Choroid plexus epithelial cell (primary cell): ENCODE measurements at places on chromosomes 13 and 19.

DNA sequence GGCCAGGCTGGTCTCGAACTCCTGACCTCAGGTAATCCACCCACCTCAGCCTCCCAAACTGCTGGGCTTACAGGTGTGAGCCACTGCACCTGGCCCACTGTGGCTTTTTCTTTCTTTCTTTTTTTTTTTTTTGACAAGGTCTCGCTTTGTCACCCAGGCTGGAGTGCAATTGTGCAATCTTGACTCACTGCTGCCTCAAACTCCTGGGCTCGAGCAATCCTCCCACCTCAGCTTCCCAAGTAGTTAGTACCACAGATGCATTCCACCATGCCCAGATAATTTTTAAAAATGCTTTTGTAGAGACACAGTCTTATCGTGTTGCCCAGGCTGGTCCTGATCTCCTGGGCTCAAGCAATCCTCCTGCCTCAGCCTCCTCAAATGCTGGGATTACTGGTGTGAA, 12.1 kb upstream of the FCGBP start:
- DNase-seq: peak; percentile 21

DNA sequence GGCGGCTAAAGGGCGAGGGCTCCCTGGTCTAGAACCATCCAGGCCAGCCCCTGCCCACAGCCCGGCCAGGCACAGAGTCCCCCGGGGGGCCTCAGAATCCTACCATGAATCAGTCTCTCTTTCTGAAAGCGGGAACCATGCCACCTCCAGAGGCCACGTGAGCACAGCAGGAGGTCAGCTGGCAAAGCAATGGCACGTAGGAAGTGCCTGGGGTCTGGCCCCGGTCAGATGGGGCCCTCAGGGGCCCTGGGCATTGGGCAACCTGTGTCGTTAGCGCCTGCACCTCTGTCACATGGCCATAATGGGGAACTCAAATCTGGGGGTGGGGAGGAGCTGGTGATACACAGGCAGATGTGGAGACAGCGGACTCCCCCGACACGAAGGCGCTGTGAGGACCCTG, 8.8 kb downstream of the MFSD12 start:
- no peak for DNase-seq

DNA sequence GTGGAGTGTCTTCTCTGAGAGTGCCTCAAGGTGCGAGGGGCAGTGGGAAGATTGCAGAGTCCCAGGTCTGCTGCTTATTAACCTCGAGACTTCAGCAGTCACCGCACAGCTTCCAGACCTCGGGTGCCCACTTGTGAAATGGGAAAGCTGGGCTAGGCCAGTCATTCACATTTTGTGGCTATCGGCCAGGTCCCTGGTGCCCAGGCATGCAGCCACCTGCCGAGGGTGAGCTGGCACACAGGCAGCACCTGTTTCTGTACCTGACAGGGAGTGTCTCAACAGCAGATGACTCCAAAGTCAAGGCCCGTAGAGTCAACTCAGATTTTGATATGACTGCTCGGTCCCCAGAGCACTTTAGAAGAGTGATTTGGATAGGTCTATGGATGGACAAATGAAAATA, 21.9 kb downstream of the UQCRFS1 start:
- DNase-seq: no peak

DNA sequence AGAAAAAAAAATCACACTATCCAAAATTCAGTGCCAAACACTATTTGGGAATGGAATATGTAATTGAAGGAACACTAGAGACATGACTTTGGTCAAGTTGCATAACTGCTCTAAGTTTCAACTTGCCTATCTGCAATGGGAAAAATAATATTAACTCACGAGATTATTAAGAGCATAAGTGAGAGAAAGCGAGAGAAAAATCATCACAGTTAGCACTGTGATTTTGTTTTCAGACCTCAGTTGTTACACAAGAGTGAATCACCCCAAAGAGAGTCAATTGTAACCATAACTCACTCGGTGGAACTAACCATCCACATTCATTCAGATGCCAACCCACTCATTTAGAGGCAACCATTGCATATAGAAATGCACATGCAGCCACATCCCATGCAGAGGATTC, 147.1 kb downstream of the NHLRC3 start:
- DNase-seq: no peak

DNA sequence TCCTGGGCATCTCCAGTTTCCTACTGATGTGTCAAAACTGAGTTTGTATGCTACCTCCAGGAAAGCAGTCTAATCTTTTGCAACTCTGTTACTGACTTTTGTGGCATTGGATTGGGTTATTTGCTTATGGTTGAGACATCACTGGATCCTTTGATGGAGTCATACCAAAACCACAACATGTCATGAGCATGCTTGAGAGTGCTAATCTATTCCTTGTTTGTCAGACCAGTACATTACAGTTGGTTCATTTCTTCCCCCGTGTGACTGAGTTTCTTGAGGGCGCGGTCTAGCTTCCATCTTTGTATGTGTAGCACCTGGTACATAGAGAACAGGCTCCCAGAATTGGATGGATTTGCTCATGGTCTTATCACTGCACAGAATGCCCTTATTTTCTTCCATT, 43.2 kb downstream of the SUGT1 start:
- peak; percentile 75 for DNase-seq

DNA sequence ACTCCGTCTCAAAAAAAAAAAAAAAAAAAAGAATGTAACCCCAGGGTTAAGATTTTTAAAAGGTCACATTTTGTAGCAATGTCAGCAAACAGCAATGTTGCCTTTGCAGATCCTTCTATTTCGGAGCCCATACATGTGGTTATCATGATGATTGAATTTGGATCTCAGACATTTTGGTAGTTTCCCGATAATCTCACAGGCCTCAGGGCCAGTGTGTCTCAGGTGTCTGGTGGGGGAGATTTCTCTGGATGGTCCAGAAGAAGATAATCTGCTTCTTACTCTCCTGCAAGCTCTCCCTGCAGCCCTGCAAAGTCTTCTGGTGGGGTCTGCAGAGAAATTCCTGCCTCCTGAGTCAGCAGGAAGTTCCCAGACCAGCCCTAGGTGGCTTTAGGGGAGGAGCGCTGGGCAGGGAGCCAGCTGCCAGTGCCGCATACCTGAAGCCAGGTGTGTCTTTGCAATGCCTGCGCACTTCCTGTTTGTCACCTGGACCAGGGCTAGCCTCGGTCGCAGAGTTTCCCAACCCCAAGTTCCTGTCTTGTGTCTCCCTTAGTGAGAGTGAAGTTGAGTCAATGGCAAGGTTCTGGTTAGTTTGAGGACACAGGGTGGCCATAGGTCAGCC, 1.4 kb downstream of the SH2D3A start:
- DNase-seq: no peak

DNA sequence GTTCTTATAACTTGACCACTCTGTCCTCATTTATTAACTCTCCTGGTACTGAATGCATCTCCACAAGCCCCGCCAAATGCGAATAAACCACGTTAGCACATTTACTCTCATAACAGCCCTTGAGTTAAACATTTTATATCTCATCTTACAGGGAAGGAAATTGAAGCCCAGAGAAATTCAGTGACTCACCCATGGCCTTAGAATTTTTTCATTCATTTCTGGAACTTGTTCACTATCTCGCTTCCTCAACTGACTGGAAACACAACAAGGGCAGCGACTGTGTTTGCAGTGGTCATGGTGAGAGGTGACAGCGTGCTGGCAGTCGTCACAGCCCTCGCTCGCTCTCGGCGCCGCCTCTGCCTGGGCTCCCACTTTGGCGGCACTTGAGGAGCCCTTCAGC, 39.5 kb downstream of the SERP2 start:
- peak; percentile 33 for DNase-seq

- DNase-seq: no peak
These were observed 223.9 kb downstream of the LACC1 start for GRCh38 chr13:44103429-44104196.

GRCh38 chr19:17156947-17157302, 58.2 kb upstream of the USE1 start:
- no peak for DNase-seq
